ENCODE measurements at places on chromosomes 6 and 20.
A peak's percentile ranks its signal among the peaks of the same experiment; 100 is the strongest.

DNA sequence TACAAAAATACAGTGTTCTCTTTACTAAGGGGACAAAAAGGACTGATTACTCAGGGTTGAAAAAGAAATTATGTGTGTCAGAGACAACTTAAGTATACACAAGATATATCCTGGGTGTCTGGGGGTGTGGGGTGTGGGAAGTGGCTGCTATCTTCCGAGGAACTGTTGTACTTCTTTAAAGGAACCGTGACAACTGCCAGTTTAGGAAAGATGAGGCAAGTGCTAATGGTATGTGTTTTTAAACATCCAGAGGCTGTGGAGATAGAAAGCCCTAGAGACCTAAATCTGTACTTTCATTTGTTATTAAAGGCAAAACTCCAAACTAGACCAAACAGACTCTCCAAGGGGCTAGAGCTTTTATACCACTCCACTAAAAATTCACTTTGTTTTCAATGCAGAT lies 95.6 kb downstream of the SNAP25 start:
- no peak for DNase-seq

- DNase-seq, result no peak
Measured at GRCh38 chr6:168796106-168796505, 355.1 kb downstream of the SMOC2 start.

DNA sequence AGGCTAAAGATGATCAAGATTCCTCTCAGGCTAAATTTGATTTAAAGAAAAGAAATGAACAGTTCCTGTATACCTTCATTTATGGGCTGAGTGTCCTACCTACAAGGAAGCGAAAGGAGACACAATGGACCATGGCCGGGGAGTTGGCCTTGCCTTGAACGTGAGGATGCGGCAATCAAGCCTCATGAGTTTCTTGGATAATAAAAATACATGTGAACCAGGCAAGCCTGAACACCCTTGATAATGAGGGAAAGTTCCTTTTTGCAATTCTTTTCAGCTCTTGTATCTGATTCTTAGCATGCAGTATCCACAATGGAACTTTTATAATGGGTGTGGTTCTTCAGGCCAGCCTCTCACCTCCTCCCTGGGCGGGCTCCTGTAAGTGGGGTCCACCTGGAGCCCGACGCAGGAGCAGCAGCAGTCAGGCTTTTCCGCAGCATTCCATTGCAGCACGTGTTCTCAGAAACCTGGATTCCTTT lies 83.8 kb downstream of the RNASET2 start:
- no peak for DNase-seq

- no peak for DNase-seq
Measured at GRCh38 chr6:167580619-167580911, 246.1 kb upstream of the AFDN start.

- DNase-seq, result peak; percentile 13
Measured at GRCh38 chr20:35055445-35056276, 36.9 kb downstream of the TRPC4AP start.

- no peak for DNase-seq
Measured at GRCh38 chr20:19977373-19977770, 39.8 kb upstream of the NAA20 start.

DNA sequence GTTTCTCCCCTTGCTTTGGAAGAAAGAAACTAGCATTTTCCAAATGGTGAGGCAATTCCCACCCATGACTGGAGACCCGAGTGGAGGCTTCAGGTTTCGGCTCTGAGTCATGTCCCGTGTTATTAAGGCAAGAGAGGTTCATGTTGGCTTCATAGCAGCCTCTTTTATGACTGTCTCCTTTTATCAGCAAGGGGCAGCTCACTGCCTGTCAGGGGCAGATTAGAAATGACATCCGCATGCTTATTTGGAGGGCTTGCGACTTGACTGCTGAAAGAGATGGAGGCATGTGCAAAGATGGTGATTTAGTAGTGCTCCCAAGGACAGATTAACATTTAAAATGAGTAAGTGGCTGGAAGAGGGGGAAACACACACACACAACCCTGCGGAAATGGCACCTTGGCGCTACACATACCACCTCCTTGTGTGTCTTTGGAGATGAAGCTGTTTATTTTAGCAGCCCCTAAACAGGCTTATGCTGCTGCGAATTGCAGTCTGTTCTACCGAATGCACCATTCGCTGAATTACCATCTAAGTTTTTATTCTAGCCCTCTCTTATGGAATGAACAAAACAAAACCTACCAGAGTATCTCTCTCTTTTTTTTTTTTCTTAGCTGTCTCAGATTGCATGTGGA lies 52.1 kb upstream of the VSTM2L start:
- DNase-seq, result no peak

DNA sequence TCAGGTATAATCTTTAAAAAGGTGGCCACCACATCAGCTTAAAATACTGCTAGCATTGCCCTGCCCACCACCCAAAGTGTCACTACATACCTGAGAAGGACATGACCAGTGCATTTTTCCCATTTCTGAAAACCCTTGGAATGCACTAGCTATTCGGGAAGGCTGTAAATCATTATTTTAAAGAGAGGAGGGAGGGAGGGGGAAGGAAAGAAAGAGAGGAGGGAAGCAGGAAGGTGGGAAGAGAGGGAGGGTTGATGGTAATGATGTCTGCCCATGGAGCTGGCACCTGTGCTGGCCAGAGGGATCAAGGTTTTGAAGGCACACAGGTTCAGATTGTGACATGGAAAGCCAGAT lies 32.4 kb downstream of the VAPB start:
- no peak for DNase-seq

GRCh38 chr20:3677733-3678132 lies 4.1 kb downstream of the ADAM33 start:
- no peak for DNase-seq

DNA sequence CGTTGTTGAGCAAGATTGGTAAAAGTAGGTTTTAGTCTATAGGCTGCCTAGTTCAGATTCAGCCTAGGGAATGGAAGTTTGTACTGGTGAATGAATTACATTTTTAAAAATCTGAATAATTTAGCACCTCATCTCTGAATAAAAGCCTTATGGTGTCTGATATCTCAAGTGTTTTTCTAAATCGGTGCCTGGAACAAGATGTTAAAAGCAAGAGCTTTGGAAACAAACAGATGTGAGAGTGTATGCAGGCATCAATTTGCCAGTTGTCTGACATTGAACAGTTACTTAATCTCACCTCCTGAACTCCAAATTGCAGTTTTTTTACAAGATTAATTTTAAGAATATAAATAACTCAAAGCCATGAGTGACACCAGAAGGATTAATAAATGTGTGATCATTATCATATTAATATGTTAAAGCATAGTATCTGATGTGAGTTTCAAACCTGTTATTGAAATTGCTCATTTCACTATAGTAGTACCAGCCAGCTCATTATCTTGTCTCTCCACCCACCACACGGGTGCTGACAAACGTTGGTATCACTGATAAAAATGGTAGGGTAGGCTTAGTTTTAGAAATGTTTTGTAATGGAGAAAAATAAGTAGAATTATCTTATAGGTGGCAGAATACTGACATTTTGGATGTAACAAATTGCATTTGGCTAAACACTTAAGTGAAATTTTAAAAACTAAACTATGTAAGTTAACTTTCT lies 157.3 kb downstream of the FAM83B start:
- no peak for DNase-seq

GRCh38 chr6:22082218-22082617 lies 214.6 kb downstream of the PRL start:
- DNase-seq, result no peak

- no peak for DNase-seq
Measured at GRCh38 chr20:60258255-60258863, 300.1 kb downstream of the CDH26 start.

DNA sequence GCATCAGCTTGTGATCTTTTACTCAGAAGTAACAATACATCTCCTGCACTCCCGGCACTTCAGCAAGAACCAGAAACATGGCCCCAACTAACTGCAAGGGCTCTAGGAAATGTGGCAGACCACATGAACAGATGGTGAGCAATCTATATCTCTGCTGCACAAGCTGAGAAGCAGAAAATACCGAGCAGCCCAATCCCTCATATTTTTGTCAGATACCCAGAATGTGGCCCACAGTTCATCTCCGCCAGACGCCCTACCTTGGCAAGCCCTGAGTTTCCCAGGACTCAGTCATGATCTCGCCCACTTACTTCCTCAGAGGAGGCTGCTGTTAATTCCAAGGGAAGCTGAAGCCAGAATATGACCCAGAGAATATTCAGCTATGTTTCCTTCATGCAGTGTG lies 63.1 kb upstream of the PHACTR1 start:
- DNase-seq, result no peak

DNA sequence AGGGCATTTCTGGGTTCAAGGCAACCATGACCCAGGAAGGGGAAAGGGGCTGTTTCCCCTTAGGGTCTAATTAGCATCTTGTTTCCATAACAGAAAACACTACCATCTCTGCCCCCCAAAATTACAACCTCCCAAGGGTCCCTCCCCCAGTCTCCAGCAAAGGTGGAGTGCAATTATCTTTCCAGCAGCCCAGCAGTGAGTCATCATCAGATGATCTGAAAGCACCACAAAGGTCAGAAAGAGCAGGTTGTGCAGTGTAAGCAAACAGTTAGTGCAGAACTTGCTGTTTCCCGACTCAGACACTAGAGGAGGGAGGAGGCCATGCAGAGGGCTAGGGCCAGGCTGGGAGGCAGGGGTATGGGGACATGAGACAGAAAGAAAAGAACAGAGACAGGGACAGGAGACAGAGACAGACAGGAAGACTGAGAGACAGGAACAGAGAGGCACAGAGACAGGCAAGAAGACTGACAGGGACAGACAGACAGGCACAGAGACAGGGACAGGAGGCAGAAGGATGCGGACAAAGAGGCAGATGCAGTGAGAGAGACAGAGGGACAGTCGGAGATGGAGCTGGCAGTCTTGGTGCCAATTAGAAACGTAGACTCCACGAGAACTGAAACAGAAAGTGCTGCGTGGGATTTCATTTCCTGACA lies 62.5 kb downstream of the PYGB start:
- DNase-seq, result no peak

- DNase-seq, result no peak
Measured at GRCh38 chr6:144820270-144820669, 535.1 kb downstream of the UTRN start.

DNA sequence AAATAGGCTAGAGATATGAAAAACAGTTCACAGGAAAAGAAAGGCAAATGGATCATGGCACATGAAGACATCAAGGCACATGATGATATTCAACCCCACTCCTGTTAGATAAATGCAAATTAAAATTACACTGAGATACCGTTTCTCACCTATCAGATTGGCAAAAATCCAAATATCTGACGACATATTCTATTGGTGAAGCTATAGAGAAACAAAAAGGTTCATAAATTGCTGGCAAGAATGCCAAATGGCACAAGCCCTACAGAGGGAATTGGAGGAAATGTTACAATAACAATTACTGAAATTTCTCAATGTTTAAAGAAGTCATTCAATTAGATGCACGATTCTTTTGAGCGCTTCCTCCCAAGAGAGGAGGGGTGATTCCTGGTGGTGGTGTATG lies 45.3 kb upstream of the DSN1 start:
- no peak for DNase-seq

DNA sequence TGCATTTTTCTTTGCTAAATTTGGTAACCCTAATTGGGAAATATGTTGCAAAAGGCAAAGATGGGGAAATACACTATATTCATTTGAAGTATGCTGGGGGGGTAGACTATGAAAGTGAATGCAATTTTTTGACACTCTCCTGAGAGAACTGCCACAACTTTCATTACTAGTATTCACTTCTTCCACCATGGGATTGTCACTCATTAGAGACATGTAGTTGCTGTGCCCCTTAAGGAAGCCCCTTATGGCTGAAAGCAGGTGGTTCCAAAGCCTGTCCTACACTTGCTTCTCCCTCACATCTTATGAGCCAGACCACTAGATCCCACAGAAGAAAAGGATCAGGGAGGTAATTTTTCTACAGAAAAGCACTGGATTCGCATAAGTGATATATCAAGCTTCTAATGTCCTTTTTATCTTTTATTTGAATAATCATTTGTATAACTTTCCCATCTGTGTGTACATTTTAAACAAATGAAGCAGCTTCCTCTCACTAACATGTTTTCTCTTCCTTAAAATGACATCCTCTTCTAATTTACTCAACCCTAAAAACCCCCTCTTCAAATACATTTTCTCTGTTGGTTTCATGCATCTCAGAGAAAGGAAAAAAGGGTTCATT lies 83.8 kb downstream of the GCLC start:
- no peak for DNase-seq

- no peak for DNase-seq
Measured at GRCh38 chr6:124795643-124796463, 166.4 kb upstream of the RNF217 start.

DNA sequence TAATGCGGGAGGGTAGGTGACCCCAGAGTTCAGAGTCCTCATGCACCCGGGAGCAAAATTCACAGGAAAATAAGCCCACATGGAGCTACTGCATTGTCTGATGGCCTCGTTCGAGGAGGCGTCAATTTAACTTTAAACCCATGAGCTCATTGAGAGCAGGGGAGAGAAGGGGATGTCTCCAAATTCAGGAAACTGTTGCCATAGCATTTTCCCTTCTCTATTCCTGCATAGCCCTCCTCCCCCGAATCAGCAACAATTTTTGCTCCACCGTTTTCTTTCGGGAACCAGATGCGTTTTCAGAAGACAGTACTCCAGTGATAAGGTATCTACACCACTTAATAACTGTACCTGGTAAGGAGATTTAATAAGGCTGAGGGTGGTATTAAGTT lies 324 bp upstream of the LAMP5 start:
- DNase-seq, result no peak

GRCh38 chr6:29532320-29532951 lies 27.1 kb downstream of the UBD start:
- no peak for DNase-seq

- DNase-seq, result no peak
Measured at GRCh38 chr6:157747370-157747769, 75.7 kb upstream of the SNX9 start.

DNA sequence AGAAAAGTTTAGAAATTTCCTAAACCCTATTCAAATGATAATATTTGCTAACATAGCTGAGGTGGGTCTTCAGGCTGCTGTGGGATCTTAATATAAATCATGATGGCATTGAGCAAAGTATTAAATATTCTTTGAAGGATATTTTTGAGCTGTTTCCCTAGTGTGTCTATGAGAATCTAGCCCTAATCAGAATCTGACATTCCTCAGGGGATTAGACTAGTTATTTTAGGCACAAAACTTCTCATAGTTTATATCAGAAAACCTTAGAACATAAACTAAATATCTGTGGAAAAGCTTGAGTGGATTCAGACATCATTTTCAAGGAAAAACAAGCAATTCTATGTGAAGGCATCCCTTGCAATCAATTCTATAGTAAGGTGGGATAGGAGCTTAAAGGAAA lies 594.5 kb downstream of the RFPL4B start:
- no peak for DNase-seq
